Right ventricle myocardium inferior (tissue), 1 donor: ENCODE measurements at places on chromosomes 12 and 14. TPM values are rescaled to one million over a fixed set of nuclear protein-coding genes. Genes with fewer than 3 reads are reported as not detected.

BATF gene
- total RNA-seq: 0.84 TPM

PRIMA1 gene
- total RNA-seq: 10.3 TPM

DNAI7 gene
- total RNA-seq: 2.3 TPM

BDKRB2 gene
- total RNA-seq: 0.76 TPM

SMIM41 gene
- total RNA-seq: 0.16 TPM

SYT1 gene
- 0.24 TPM for total RNA-seq

FKBP11 gene
- total RNA-seq: 3.7 TPM

PLA2G1B gene
- not detected for total RNA-seq

GARIN6 gene
- total RNA-seq: not detected

PPM1H gene
- 8.3 TPM for total RNA-seq

RIN3 gene
- total RNA-seq: 13.0 TPM

MYF5 gene
- total RNA-seq: not detected

BHLHE41 gene
- total RNA-seq: 34.5 TPM

PSME1 gene
- total RNA-seq: 140 TPM

CD69 gene
- total RNA-seq: 0.32 TPM

ZFHX2 gene
- total RNA-seq: 0.60 TPM

INSM2 gene
- total RNA-seq: not detected

GPR84 gene
- 0.22 TPM for total RNA-seq

SLC22A17 gene
- 10.1 TPM for total RNA-seq

INF2 gene
- 31.1 TPM for total RNA-seq

RPS6KL1 gene
- total RNA-seq: 19.1 TPM

STYK1 gene
- not detected for total RNA-seq

KLHDC2 gene
- 84.4 TPM for total RNA-seq

KRT77 gene
- total RNA-seq: not detected

IL22 gene
- not detected for total RNA-seq

KRT78 gene
- not detected for total RNA-seq

FAM161B gene
- total RNA-seq: 3.7 TPM

CD163 gene
- total RNA-seq: 97.5 TPM

OASL gene
- total RNA-seq: 0.08 TPM

FGD4 gene
- 17.4 TPM for total RNA-seq

ESRRB gene
- total RNA-seq: 2.9 TPM

PLEKHG7 gene
- not detected for total RNA-seq

DPF3 gene
- total RNA-seq: 27.3 TPM

JDP2 gene
- 27.2 TPM for total RNA-seq

RPGRIP1 gene
- total RNA-seq: 0.60 TPM

REM2 gene
- not detected for total RNA-seq

FGF23 gene
- total RNA-seq: not detected
